ENCODE measurements at places on chromosomes 7 and 10.

DNA sequence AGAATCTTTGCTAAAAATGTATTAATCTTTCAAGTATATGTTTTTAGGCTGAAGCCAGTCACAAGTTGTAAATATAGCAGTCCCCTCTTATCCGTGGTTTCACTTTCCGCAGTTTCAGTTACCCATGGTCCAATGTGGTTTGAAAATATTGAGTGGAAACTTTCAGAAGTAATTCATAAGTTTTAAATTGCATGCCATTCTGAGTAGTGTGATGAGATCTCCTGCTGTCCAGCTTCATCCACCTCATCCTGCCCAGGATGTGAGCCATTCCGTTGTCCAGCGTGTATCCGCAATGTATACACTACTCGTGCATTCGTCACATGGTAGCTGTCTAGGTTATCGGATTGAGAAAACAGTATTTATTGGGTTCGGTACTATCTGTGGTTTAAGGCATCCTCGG lies 12.2 kb downstream of the PDCD4 start:
- no peak for DNase-seq

DNA sequence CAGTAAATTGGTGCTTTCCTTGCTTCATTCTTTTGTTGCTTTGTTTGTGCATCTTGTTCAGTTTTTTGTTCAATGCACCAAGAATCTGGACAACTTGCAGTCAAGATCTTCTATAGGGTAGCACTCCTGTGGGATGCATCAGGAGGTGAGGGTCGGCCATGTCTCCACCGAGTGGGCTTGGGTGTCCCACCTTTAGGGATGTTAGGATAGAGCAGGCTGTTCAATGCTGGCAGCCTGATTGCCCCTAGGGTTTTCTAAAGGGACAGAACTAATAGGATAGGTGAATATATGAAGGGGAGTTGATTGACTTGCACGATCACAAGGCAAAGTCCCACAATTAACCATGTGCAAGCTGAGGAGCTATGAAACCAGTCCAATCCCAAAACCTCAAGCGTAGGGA lies 109.9 kb downstream of the GLRX3 start:
- no peak for DNase-seq

- no peak for DNase-seq
These were observed 115.7 kb downstream of the TPK1 start for GRCh38 chr7:144720149-144720548.

- DNase-seq: peak; percentile 21
These were observed 23.2 kb upstream of the ZNF32 start for GRCh38 chr10:43671659-43672531.

DNA sequence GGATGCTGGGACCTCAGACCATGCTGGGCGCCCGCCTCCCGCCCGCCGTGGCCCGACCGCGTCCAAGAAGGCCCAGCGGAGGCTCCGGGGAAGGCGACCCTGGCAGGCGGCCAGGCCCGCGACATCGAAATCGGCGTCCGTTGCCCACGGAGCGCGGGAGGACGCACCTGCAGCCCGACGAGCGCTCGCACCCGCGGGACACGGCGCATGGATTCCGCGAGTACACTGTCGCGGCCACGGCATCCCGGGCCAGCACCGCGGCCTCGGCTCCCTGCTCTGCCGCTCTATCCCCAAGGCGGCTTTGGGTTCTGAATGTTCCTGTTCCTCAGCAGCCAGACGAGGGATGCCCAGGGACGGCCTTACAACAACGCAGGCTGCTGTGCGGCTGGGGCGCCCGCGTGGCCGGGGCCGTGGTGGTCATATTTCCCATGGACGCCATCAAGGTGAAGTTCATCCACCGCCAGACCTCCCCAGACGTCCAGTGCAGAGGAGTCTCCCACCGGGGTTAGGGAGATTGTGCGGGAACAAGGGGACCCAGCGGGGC lies 67.5 kb upstream of the ZNF722 start:
- DNase-seq: no peak

DNA sequence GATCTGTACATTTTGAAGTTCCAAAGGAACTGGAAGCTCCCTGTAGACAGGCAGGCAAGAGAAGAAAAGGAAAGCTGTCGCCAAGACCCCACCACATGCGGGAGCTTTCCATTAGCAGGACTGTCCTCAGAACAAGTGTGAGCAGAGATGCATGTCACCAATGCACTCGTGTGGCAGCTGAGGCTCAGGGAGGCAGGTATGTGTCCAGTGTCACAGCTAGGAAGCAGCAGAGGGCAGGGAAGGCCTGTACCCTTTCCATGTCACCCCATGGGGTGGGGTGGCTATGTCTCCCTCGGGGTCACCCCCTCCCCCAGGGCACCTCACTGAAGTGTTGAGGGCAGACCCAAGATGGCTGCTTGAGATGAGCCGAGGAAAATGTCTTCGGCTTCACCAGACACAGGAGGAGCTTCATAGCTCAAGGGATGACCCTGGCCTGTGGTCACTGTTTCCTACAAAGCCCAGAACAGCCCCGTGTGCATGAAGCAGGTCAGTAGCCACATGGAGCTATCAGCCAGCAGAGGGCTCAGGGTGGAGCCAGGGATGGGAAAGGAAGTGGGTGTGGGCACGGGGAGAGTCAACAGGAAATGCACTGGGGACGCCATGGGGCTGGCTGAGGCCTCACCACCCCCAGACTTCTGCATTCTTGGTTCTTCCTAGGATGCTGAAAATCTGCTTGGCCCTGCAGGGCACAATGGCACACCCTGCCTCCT lies 96.6 kb downstream of the FAM53B start:
- peak; percentile 89 for DNase-seq

Measured in GDM1 (cell line).